SHP77 (cell line): ENCODE measurements at places on chromosomes 13 and 19.

- DNase-seq: no peak
These were observed 7.3 kb downstream of the PTBP1 start for GRCh38 chr19:804419-805165.

DNA sequence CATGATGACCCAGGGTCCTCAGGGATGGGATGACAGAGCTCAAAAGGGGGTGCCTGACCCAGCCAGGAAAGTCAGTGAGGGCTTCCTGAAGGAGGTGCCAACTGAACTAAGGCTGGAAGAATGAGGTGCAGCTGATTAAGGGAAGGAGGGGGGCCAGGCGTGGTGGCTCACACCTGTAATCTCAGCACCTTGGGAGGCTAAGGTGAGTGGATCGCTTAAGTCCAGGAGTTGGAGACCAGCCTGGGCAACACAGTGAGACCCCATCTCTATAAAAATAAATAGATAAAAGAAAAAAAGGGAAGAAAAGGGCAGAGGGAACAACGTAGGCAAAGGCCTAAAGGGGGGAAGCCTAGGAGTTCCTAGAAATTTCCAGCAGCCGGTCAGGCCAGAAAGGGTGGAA lies 9.1 kb upstream of the LYPD3 start:
- DNase-seq: no peak

DNA sequence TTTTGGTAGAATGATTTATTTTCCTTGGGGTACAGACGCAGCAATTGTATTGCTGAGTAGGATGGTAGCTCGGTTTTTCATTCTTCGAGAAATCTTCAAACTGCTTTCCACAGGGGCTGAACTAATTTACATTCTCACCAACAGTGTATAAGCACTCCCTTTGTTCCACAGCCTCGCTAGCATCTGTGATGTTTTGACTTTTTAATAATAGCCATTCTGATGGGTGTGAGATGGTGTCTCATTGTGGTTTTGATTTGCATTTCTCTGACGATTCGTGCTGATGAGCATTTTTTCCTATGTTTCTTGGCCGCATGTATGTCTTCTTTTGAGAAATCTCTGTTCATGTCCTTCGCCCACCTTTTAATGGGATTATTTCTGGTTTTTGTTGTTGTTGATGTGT lies 54.8 kb upstream of the UQCRFS1 start:
- DNase-seq: no peak

DNA sequence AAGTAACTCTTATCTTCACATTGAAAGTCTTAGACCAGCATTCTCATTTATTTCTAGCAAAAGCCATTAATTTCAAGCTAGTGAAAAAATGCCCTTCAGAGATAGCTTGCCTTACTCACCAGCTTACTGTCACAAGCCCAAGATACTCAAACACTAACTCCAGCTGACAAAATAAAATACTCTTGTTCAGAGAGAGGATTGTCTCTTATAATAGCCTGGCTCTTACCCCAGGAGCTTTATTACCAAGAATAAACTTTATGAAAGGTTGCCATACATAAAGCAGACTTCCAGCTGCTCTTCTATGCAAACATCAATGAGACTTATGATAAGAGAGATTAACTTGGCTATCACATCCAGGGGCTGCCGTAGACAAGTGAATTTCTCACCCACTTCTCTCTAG lies 53.6 kb downstream of the XPO4 start:
- DNase-seq: peak; percentile 52

GRCh38 chr19:33720691-33721682 lies 75.7 kb upstream of the KCTD15 start:
- DNase-seq: no peak

- no peak for DNase-seq
These were observed 656.0 kb downstream of the GPC5 start for GRCh38 chr13:92054389-92054788.
